ENCODE measurements at places on chromosomes 13 and 19.

DNA sequence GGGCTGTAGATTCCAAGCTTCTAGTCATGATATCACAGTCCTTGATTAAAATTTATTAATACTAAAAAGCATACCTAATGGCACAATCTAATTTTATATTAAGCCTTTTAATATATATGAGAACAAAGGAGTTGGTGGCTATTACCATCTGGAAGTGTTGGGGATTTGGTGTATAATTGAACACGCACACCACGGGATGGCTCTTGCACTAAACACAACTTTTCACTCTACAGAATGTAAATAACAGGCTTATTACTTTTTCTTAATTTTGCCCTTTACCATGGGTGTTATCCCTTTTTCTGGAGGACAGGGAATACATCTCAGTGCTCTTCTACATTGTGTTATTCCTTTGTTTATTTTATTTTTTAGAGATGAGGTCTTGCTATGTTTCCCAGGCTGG, 21.6 kb downstream of the POMP start:
- DNase-seq = no peak

DNA sequence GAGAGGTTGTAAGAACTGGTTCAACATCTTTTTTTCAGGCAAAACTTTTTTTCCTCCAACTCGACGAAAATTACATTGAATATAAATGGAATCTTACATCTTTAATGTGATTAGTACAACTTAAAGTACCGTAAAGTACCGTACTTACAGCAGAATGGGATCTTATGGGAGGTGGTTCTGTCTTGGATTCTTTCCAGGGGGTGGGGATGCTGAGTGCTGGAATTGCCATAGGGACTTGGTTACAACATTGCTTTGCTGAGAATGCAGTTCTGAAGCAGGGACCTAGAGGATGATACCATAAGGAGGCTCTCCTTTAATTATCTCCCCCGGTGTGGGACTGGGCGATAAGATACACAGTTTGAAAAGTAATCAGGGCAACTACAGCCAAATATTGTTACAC, 186.4 kb downstream of the KLF5 start:
- DNase-seq = no peak

- DNase-seq = no peak
Measured at GRCh38 chr19:14347999-14348889, 33.0 kb upstream of the ADGRE5 start.

DNA sequence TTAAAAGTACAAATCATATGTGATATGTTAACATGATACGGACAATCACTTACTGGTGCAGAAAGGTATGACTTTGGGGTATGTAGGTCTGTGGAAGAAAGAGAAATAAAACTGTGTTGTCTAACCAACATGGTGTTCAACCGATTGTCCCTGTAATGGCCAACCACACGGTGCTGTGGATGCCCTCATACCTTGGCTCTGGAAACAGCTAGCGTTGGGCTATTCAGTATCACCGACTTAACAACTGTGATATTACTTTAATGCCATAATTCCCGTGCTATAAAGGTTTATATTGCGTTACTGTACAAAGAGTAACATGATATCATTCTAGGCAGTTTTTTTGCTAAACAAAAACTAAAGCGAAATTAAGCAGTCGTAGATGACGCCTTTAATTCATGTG, 448.3 kb downstream of the EFNB2 start:
- DNase-seq = no peak

DNA sequence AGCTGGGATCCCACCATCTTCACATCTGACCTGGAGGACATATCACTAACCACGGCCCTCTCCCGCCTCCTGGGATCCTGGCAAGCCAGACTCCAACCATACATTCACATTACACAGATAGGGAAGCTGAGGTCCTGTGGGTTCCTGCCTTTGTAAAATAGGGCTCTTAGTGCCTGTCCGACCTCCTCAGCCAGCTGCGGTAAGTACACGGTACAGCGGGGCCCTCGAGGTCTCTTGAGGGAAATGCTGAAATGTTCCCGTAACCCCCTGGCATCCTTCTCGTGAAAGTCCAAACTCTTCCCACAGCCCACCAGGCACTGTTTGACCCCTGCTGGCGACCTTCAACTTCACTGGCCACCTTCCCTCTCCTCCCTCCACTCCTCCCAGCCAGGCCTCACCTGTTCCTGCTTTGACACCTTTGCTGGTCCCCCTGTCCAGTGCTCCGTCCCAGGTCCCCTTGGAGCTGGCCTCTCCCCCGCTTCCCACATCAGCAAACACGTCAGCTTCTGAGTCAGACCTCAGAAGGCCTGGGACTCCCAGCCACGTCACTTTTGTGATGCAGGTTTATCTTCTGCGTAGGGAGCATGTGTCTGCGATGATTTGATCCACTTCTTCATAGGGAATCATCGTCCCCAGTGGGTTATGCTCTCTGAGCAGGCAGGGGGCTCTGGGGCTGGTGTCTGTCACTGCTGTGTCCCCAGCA, 8.8 kb upstream of the GNG7 start:
- no peak for DNase-seq

DNA sequence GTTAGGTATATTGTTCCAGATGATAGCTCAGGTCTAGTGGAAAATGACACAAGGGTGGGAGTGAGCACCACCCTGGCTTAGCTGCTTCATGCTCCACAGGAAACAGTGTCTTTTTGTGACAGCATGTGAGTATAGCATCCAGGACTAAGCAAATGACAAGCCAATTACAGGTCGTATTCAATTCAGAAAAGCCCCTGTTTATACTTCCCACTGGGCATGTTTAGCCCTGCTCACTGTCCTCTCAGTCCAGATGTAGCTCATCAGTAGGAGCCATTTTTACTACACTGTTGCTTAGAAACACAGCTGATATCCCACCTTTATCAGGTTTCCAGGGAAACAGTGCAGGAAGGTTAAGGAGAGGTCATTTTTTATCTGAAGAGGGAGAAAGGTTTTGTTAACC, 8.0 kb downstream of the ABHD13 start:
- no peak for DNase-seq

DNA sequence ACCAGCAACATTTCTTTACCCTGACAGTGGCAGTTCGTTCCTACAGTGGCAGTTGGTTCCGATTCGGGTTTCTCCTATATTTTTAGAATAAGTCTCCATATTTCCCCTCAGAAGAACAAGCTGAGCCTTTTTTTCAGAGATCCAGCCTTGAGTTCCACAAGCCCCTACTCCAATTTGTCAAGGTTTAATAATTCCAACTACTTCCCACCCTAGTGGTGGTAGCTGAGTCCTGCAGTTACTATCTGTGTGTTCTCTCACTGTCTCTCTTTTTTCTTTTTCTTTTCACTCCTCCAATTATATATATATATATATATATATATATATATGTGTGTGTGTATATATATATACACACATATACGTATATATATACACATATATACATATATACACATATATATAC, 1347.3 kb downstream of the PCDH9 start:
- DNase-seq = no peak

DNA sequence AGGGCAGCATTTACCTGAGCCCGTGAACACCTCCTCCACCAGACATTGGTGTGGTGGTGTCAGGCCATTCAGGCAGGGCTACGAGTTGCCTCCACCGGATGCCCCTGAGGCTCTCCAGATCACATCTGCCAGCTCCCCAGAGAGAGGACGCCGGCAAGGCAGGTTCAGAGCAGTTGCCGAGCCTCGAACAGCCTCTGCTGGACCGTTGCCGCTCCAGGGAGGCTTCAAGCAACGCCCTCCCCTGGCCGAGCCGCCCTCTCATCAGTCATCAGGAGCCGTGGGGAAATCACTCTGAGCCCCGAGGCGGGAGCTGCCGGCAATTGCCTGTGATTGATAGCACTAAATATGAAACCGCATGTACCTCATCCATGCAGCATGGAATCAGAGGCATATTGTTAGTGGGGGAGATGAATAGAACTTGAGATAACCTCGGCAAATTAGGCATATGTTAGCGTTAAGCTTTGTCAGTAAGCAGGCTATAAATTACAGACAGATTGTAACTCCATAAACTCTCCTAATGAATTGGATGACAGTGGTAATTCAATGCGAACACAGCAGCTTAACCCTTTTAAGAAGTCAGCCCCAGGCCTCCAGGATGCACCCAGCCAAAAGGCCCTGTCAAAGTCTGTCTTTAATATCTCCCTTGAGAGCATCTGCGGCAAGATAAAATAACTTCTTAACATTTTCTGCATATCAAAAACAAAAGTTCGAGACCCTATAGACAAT, 29.8 kb upstream of the SPACA7 start:
- peak; percentile 81 for DNase-seq

DNA sequence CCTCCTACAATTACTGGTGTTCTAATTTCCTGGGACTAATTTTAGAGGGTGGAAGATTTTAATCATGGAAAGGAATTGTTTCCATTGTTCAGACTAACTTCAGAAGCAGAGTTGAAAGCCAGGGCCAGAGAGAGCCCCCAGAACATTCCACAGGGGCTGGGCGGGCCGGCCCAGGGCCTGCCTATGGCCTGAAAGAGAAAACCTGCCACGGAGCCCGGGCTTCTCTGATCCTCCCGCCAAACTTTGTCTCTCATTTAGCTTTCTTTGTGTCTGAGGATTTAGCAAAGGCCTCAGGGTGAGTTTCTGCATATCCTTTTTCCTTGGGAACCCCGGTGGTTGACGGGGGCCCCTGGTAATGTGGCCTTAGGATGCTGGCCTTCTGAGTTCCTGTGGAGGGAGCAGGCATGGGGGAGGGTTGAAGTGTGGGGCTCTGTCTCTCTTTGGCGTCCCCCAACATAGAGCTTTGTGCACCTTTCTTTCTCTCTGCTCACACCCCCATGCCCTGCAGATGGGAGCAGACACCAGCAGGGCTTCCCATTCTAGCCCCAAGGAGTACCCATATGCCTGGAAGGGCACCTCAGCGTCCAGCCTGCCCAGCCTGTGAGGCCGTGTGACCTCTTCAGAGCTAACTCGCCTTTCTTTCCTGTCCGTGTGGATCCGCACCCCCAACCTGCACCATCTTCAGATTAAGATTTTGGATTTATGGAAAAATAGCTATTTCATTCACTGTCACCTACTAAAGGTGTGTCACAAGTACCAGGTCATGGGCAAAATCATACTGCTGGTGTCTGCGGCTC, 539.5 kb downstream of the FGF9 start:
- no peak for DNase-seq

DNA sequence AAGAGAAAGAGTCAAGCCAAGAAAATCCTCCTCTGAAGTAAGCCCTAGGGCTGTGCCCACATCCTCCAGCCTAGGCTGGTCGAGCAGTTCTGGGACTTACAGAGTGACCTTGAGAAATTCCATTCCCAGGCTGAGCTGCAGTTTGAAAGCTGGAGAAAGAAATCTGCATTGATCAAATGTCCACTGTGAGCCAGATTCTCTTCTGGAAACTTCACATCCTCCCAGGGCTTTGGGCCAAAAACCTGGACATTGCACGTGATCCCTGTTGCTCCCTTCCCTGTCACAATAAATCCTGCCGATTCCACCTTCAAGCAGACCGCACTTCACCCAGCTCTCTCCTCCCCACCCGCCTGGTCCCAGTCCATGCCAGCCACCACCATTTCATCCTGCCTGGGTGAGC, 15.7 kb downstream of the TMEM143 start:
- DNase-seq = no peak

- no peak for DNase-seq
Measured at GRCh38 chr19:31283701-31284100, 65.5 kb downstream of the TSHZ3 start.

- DNase-seq = no peak
Measured at GRCh38 chr13:21243045-21243897, 66.8 kb downstream of the MRPL57 start.

GRCh38 chr13:31947506-31947905, 84.1 kb upstream of the FRY start:
- DNase-seq = no peak

- no peak for DNase-seq
Measured at GRCh38 chr13:44393391-44393790, 19.8 kb downstream of the SERP2 start.

DNA sequence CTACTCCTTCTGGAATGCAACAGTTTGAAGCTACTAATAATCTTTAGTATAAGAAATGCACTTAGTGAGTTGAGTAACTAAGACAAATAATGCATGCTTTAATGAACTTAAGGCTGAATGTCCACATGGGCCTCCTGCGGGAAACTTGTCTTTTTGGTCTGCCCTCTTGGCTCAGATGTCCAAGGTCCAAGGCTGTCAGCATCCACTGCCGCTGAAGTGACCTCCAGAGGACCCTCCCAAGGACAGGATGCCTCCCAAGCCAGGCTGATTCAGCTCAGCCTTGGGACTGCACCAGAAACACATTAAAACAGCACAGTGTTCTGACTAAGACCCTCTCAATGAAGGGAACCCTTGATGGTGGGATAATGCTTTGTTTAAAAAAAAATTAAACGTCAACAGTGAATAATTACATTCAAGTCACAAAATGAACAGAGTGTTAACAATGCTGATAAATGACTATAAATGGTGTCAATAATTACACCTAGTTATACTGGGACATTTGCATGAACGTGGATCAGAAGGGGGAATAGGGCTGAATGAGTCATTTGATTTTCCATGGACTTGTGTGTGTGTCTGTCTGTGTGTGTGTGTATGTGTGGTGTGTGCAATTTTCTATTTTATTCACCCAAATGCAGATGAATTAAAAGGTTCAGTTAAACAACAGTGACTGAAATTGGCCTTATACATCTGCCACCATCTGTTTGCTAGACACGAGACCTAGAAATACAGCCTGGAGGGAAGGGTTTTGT, 150.5 kb downstream of the COL4A1 start:
- no peak for DNase-seq

DNA sequence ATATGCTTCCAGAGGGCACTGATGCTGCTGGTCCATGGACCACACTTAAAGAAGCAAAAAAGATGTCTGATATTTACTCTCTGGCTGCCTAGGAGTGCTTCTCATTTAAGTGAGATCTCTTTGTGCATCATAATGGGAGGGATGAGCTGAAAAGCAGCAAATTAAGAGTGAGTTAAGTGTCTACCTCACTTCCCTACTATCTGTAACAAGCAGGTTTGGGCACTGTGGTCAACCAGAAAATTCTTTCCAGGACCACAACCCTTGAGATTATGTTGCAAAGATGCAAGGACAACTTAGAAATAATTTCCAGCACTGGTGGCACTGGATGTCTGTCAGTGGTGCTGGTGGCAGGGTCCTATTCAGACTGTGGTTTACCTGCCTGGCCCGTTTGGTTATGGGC, 52.1 kb upstream of the USPL1 start:
- no peak for DNase-seq

GRCh38 chr19:32200312-32201038, 144.9 kb upstream of the ZNF507 start:
- no peak for DNase-seq

GRCh38 chr13:67440236-67440975, 210.3 kb upstream of the PCDH9 start:
- no peak for DNase-seq

GRCh38 chr13:86974995-86975328, 696.2 kb upstream of the SLITRK5 start:
- DNase-seq = no peak
